Astrocyte of the spinal cord (primary cell): ENCODE measurements at places on chromosomes 1 and 21.
A peak's percentile ranks its signal among the peaks of the same experiment; 100 is the strongest.

- DNase-seq = no peak
These were observed 297.7 kb downstream of the OMA1 start for GRCh38 chr1:58248791-58249190.

DNA sequence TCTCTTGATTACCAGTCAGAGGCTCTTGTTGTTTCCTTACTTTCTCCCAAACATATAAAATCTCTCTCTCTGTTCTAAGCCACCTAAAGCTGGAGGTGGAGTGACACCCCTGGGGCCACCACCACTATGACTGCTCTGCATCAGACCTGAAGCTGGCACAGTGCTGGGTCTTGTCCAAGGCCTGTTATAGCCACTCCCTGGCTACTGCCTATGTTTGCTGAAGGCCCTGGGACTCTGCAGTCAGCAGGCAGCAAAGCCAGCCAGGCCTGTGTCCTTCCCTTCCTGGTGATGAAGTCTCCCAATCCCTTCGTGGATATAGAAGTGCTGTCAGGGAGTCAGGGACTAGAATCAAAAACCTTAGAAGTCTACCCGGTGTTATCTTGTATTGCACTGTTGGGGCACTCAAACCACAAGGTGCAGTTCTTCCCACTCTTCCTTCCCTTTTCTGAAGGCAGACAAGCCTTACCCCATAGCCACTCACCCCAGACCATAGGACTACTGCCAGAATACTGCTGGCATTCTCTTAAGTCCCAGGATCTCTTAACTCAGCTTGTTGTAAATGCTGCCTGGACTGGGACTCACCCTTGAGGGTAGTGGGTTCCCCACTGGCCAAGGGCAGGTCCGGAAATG is 103.1 kb downstream of the RPS6KC1 start:
- no peak for DNase-seq

- DNase-seq = no peak
These were observed 103.7 kb downstream of the ABCA4 start for GRCh38 chr1:94017155-94017829.

GRCh38 chr1:54580856-54581550 is 33.0 kb downstream of the ACOT11 start:
- DNase-seq = no peak

DNA sequence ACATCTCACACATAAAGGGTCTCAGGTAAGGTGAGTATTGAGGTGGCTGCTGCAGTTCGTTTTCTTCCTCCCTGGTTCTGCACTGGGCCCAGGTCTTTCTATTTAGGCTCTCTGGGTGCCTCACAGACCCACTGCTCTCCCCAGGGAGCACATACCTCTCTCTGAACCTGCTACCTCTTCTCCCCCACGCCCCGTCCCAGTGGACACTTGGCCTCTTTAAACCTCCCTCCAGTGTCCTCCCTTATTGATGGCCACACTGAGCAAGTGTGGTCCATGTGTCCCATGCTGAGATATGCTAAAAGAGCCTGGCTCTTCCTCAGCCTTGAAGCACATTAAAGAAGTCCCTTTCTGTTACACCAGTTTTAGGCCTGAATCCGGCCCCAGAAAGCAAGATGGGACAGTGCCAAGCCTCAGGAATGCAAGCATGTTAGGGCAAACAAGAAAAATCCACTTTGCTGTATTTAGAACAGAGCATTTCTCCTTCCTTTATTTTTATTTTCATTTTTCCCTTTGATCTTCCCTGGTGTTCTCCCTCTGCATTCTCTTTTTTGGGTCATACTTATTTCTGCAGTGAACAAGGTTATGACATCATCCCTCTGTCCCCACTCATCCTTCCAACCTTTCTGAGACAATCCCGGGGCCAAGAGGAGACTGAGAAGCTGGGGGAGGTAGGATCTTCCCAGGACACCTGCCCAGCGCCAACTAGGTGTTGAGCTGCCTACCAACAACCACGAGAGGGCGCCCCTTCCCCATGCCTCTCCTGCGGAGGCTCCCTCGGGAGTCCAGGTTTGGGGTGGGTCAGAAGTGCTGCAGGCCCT is 5.0 kb upstream of the CHI3L2 start:
- peak; percentile 61 for DNase-seq

DNA sequence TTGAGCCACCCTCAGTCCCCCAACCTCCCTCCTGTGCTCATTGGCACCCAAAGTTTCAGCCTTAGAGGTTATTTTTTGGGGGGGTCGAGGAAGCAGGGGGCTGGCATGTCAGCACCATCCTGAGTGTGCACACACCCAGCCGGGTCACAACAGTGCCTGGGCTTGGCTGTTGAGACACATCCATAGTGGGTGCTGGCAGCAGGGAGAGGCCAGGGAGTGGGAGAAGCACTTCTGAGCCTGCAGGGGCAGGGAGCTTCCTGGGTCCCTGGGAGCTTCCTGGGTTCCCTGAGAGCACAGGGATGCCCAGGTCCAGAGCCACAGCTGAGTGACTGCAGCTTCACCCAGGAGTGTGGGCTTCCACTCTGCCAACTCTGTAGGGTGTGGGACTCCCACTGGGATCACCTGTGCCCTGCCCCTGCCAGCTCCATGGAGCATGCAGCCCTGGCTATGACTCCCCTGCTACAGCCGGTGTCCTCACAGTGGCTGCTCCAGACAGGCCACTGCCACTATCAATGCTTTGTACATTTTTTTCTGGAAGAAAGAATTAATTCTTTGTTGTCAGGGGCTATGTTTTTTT is 240.4 kb downstream of the PTGER3 start:
- DNase-seq = no peak

- peak; percentile 14 for DNase-seq
These were observed 93.4 kb upstream of the CSF3R start for GRCh38 chr1:36576118-36576517.

GRCh38 chr21:42518215-42518614 is 4.6 kb downstream of the SLC37A1 start:
- DNase-seq = peak; percentile 91

DNA sequence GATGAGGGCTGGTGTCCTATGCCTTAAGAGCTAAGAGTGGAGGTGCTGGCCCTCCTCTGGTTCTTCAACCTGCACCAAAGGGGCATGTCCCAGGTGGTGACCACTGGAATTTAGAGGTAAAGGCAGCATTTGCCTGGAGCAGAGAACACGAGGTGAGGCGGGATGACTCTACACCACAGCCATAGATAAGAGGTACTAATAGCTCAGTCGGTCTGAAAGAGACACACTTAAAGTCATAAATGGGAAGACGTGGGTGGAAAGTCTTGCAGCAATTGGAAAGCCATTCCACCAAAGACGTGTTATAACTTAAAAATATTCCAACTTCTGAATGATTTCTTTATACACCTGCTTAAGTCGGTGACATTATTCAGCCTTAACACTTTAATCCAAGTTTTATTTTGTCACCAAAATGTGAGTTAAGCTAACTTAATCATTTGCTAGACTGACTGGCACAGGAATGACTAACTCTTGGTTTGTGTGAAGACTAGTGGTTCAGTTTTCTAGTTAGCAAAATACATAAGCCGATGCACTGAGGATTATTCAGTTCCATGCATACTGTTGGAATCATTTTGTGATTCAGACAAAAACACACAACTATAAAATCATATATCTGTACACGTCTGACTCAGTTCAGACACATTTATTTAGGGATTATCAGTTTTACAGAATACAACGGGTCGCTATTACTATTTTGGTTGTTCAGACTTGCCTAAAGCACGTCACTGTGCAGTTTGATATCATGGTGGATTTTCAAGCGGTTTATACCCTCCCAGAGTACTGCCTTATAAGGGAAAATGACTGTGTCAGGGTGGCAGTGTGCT is 4.6 kb upstream of the ETS2 start:
- no peak for DNase-seq

GRCh38 chr1:235074523-235075047 is 54.1 kb downstream of the TOMM20 start:
- DNase-seq = peak; percentile 69

DNA sequence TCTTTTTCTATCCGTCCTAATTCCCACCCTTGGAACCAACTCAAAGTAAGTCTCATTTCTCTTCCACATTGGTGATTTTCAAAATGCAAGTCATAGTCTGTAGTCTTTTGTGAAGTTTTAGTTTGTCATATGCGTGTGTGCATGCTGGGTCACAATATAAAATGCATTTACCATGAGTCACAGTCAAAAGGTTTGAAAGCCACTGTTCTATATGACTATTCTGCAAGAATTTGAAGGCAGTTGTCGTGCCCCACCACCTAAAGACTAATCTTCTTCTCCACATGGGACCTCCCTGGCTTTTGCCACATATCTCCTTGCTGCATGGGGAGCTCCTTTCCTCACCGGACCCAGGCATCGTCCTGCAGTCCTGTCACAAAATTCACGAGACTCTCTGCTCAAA is 1.6 kb downstream of the STPG1 start:
- peak; percentile 10 for DNase-seq

DNA sequence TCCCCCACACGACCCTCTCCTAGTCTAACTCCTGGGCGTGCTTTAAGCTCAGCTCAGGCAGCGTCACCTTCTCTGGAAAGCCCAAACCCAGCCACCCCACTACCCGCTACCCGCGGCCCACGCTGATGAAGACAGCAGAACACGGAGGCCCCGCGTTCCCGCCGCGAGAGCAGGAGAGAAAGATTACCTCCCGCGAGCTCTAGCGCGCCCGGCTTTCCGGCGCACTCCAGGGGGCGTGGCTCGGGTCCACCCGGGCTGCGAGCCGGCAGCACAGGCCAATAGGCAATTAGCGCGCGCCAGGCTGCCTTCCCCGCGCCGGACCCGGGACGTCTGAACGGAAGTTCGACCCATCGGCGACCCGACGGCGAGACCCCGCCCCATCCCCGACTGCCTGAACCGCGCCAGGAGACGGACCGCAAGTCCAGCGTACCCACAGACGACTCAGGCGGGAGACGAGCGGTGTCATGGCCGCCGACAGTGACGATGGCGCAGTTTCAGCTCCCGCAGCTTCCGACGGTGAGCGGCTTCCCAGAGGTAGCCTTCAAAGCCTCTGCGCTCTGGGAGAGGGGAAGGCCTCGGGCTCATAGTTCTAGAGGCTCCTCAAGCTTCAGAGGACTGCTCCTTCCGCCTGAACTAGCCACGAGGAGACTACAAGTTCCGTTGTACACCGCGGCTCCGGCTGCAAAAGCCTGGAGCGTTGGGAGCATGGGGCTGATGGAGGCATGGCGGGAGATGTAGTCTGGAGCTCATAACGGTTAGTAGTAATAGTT is at the start of the genes MUTYH and TOE1:
MUTYH (minus strand) TSS at position 652 of the 770 bp plus-strand sequence. CDS start 5,935 bp downstream, outside the sequence.
TOE1 (plus strand) TSS at position 382 of the 770 bp plus-strand sequence; CDS start at position 465, 83 bp downstream.
- DNase-seq = peak; percentile 94

GRCh38 chr1:221765527-221765926 is 23.6 kb upstream of the DUSP10 start:
- no peak for DNase-seq

DNA sequence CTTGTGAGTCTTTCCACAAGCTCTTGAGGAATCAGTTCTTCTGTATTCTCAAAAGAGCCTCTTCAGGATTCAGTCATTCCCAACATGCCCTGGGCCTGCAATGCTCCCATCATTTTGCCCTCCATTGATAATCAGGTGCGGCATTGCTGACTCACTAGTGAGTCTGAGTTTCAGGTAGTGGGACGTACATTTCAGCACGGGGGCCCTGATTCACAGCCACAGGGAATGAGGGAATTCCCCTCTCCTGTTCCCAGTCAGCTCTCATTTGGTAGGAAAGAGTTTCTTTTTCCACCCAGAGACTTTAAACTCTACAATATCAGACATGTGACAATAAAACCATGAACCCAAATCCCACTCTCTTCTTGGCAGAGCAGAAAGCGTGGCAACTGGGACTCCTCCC is 3.7 kb upstream of the IRF6 start:
- DNase-seq = no peak

- DNase-seq = no peak
These were observed 363 bp downstream of the PLA2G5 start for GRCh38 chr1:20070357-20070756.
